Activated CD8-positive, alpha-beta memory T cell treated with anti-CD3 and anti-CD28 coated beads for 48 hours (primary cell): ENCODE measurements at places on chromosomes 2 and 18.

GRCh38 chr2:184920451-184920965 lies 322.2 kb downstream of the ZNF804A start:
- no peak for DNase-seq

DNA sequence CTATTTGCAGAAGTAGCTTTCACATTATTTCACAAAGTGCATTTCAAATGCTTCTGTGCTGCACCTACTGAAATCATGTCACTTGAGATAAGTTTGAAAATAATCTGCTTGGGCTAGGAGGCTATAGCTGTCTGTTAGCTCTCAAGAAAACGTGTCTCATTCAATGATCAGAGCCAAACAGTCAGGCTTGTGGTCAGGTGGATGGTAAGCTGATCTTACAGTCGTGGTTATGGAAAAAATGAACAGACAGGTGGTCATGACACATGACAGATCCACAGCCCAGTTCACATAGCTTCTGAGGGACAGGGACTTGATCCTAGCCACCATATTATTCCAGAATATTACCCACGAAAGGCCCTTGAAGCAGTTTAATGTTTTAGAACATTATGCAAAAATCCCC lies 26.5 kb upstream of the RFX8 start:
- DNase-seq: no peak

GRCh38 chr2:127361929-127362885 lies 25.6 kb downstream of the MAP3K2 start:
- DNase-seq: no peak

DNA sequence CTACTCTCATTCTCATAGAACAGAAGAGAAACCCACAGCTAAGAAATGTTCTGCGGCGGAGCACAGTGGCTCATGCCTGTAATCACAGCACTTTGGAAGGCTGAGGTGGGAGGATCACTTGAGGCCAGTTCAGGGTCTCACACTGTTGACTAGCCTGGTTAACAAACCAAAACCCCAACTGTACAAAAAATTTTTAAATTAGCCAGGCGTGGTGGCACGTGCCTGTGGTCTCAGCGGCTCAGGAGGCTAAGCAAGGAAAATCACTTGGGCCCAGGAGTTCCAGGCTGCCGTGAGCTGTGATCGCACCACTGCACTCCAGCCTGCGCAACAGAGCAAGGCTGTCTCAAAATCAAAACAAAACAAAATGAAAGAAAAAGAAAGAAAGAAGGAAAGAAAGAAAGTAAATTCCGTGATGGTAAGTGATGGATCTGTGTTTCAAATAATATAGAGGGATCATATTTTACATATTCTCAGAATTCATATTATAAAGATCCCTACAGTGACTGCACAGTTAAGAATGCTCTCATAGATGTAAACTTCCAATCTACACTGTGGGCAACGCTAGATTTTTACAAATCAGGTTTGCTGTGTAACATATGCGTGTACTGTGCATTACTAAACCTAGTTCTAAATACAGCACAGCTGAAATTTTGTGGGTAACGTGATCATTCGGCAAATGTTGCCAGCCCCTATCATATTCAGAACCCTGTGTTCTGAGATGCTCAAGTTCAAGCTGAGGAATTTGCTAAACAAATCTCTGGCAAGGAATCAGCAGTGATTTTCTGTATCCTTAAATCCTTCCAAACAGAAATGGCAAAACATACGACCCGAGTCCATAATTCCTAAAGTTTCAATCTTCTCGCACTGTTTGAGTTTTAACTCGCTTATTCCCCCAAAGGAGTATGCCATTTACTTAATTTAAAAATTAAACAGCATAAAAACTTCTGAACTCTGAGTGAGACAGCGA lies 1.2 kb upstream of the RAB12 start:
- no peak for DNase-seq

DNA sequence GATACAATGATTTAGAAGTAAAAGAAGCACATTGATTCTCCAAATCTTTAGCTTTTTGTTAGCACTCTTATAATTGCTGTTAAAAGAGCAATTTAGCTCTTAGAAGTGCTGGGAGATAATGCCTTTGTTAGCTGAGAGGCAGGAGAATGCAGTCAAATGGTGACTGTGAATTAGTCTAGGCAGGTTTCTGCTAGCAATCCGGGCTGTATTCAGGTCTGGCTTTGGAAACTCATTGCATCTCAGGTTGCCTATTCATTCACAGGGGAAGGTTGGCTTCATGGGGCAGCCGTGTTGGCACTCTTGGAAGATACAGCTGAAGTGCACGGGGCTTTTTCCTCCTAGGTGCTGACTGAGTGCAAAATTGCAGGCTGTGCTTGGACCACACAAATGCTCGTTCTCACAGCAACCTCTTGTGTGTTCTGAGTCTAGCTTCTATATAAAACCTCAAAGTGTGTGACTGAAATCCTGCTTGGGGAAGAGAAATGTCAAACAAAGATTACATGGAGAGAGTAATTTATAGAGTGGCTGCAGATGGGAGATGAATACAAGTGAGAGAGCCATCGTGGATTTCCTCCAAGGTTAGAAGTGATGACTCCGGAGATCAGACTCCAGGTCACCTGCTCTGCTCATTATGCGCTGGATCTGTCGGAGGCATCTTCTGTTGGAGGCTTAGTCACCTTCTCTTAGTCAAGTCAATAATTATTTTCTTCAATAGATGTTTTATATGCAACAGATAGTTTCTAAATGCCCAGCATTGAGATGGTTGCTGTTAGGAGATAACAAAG lies 167.8 kb downstream of the PMAIP1 start:
- DNase-seq: no peak
